ENCODE measurements at places on chromosomes 4 and X.

DNA sequence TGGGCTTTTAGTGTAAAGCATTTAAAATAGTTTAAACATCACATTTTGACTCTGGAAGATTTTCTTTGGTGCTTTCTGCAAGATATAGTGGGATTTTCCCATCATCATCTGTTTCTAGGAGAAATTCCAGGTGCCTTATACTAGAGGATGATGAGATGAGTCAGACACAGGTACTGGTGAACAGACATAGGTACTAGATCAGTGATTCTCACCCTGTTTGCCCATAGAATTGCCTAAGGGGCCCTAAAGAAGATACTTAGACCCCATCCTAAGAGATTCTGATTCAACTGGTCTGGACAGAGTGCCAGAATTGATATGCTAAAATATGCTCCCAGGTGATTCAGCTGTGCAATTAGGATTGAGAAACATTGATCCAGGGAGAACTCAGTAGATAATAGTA lies 9.7 kb downstream of the TSPAN7 start:
- DNase-seq, result no peak

DNA sequence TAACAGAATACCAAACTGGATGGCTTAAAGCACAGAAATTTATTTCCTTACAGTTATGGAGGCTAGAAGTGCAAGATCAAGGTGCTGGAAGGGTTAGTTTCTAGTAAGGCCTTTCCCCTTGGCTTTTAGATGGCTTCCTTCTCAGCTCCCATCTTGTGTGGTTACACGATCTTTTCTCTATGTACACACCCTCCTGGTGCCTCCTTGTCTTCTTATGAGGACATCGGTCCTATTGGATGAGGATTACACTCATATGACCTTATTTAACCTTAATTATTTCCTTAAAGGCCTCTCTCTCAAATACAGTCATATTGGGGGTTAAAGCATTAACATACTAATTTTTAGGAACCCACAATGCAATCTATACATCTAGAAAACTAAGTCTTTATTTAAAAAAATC lies 787.9 kb upstream of the GALNTL6 start:
- DNase-seq, result no peak

DNA sequence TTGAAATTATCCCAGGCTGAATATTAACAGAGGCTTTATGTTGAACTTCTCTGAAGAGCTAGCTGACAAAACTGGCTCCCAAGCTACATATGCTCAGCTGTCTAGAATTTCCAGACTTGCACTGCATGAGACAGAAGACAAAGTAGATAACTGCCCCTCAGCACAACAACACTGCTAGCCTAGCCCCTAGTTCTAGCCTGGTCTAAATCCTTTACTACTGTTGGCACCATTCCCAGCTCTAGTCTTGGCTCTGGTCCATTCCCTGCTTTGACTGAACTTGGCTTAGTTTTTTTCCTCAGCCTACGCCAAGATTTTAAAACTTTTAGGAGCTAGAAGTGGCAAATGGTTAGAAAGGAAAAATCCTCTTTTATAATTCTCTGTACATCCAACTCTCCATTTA lies 7.6 kb upstream of the OPHN1 start:
- DNase-seq, result no peak

- no peak for DNase-seq
Measured at GRCh38 chr4:25065932-25066590, 35.3 kb upstream of the LGI2 start.

GRCh38 chr4:187286525-187286924 lies 562.9 kb upstream of the FAT1 start:
- DNase-seq, result no peak

DNA sequence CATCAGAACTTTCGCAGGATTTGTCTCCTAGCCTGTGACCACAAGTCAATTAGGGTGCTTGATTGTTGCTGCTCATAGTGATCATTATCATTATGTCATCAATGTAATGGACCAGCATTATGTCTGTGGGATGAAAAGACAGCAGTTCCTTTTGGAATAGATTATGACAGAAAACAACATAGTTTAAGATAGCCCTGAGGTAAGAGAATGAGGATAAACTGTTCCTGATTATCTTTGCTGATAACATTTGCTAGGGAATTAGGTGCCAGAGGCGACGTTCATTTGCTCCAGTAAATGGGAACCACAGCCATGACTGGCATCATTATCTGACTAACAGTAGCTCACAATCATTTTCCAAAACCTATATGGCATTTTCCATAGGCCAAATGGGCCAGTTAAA lies 12.7 kb upstream of the THOC2 start:
- DNase-seq, result no peak

DNA sequence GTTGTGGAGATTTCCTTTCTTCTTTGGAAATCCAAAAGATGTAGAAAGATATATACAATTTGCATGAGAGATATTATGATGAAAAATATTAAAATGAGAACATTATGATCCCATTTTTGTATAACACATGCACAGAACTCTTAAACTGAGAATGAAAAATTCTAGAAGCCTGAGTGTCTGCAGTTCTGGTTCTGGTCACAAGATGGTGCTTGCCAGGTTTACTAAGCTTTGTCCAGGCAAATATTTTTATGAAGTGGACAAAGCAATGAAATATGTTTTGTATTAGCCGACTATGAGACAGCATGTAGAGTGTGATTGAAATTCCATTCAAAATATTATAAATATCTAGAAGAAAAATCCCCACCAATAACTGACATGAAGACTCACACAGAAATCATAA lies 2.2 kb downstream of the PWWP3B start:
- no peak for DNase-seq

- no peak for DNase-seq
Measured at GRCh38 chr4:89588421-89588820, 248.5 kb downstream of the SNCA start.

GRCh38 chr4:2660596-2661211 lies 95.4 kb downstream of the TNIP2 start:
- DNase-seq, result no peak

DNA sequence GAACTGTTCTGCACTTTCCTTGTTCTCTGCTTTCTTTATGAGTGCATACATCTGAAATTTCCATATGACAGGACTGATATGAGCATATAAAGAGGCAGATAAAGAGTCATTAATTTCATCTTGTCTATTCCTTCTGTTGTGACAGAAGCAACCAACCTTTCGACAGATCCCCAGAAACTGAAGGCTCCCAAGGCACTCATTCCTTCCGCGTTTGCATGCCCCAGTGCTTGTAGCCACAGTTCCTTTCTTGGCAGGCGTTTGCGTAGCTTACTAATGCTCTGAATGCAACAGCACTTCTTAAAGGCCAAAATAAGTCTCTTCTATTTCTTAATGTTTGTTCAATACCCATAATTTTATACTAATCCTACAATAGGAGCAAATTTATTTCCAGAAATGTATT lies 94.0 kb upstream of the TBL1X start:
- no peak for DNase-seq

- DNase-seq, result no peak
Measured at GRCh38 chr4:156241896-156242295, 288.2 kb upstream of the CTSO start.

GRCh38 chr4:9899306-9900055 lies 118.0 kb downstream of the DRD5 start:
- no peak for DNase-seq

GRCh38 chr4:156505341-156505955 lies 466.2 kb downstream of the PDGFC start:
- DNase-seq, result no peak

DNA sequence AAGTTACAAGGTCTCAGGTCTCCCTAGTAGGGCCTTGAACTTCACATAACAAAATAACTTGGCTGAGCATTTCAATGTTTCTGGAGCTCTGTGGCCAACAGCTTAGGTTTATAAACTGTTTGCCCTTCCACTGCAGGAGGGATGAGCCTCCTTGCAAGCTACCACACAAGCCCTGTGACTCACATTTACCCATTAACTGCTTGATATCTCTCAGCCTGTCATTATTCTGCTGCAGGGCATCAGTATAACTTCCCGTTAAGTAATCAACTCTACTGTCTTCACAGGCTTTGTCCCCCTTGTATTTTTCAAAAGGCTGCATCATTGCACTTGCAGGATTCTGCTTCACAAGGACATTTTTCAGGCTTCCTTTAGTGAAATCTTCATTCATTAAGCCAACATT lies 151.7 kb upstream of the CXCL13 start:
- DNase-seq, result no peak

- DNase-seq, result no peak
Measured at GRCh38 chrX:154540897-154541535, 5.6 kb downstream of the G6PD start.

DNA sequence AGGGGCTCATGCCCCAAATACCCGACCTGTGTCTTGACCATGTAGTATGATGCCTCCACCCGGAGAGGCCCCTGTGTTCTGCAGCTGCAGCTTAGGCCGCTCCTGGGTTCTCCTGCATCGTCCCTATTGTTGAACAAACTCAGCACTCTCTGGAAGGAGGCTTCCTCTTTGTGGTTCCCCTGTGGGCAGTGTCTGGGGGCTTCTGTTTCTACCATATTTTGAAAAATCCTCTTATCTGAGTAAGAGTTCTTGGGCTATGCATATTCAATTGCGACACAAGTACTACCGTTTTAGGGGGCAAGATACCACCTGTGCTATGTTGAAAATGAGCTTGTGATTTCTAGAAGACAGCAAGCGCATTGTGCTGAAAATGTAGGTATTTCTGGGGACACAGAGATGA lies 276.6 kb downstream of the DHRSX start:
- DNase-seq, result no peak

GRCh38 chr4:56908206-56909085 lies 746 bp downstream of the REST start:
- peak; percentile 5 for DNase-seq

DNA sequence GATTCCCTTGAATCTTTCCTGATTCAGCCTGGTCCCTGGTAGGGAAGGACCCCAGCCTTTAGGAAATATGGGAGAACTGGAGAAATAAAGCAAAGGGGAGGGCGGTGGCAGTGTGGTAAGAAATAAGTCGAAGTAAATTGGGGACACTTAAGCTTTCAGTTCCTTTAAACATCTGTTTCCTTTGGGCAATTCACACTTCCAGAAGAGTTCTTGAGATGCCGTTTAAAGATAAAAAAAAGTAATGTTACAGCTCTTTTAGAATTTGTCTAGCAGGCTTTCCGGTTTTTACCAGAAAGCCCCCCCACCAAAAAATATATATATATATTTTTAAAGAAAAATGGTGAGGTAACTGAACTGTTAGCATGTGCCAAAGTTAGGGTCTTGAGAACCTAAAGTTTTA lies 46.6 kb downstream of the TSPAN7 start:
- no peak for DNase-seq

- no peak for DNase-seq
Measured at GRCh38 chr4:17578482-17578891, 1.5 kb downstream of the LAP3 start.
